ENCODE measurements at places on chromosomes 5 and 9. TPM values are rescaled to one million over a fixed set of nuclear protein-coding genes. Genes with fewer than 3 reads are reported as not detected.

- no peak for DNase-seq
These were observed 44.7 kb upstream of the DMAC1 start for GRCh38 chr9:7844242-7844641.

DNA sequence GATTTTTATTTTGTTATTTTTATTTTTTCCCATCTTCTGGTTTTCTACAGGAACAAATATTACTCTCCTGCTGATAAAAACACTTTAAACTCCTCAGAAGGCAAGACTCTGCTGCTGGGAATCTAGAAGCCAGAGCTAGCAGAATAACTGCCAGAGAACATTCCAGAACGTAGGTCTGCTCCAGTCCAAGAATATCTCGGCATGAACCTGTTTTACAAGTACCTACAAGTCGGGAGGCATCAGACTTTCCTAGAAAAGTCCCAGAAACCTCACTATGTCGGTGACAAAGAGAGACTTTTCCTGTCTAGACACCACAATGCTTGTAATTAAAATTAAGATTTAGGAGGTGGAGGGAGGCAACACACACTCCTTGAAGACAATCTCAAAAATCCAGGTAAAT is 41.4 kb downstream of the FABP6 start:
- DNase-seq = peak; percentile 53

- DNase-seq = peak; percentile 33
These were observed 317.2 kb downstream of the DEPDC1B start for GRCh38 chr5:60382716-60383115.

DNA sequence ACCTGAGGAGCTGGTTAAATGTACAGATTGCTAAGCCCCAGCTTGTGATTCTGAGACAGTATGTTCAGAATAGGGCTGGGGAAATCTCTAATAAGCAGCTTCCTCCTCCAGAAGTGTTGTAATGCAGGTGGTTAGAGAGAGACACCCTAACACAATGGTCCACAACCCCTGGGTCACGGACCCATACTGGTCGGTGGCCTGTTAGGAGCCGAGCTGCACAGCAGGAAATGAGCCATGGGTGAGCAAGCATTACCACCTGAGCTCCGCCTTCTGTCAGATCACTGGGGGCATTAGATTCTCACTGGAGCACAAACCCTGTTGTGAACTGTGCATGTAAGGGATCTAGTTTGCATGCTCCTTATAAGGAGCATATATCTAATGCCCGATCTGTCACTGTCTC is 61.8 kb downstream of the SLC36A1 start:
- DNase-seq = no peak

The MCIDAS gene
- total RNA-seq = 0.31 TPM
